Naive thymus-derived CD8-positive, alpha-beta T cell (primary cell): ENCODE measurements at places on chromosomes 11 and 22.
A peak's percentile ranks its signal among the peaks of the same experiment; 100 is the strongest.

- no peak overlapping the region for H3K4me3 ChIP-seq
- no peaks in the 10 kb centered on the region for H3K36me3 ChIP-seq
- no peak for DNase-seq
- H3K4me1 ChIP-seq: no peaks in the 10 kb centered on the region
- H3K27me3 ChIP-seq: peaks cover 1% of the 10 kb centered on the region
Observed at GRCh38 chr11:133724116-133724515, 121.2 kb downstream of the SPATA19 start.

DNA sequence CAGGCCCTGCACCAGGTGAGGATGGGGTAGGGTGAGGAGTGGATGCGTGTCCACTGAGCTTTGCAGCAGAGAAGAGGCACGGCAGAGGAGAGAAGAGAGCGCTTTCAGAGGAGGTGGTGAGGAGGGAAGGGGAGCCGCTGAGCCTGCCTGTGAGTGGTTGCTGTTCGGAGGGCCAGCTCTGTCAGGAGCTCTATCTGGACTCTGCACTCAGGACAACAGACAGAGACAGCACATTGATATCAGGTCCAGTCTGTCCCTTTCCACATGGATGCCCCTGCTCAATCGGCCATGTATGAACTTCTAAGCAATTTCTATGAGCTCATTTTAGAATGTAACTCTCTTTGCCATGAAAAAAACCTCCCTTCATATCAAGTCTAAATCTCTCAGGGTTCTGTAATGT is 158.6 kb downstream of the KIRREL3 start:
- H3K27ac ChIP-seq: no peak overlapping the region
- H3K36me3 ChIP-seq: no peaks in the 10 kb centered on the region
- no peaks in the 10 kb centered on the region for H3K4me1 ChIP-seq
- no peak for DNase-seq
- H3K27me3 ChIP-seq: peaks cover 3% of the 10 kb centered on the region

DNA sequence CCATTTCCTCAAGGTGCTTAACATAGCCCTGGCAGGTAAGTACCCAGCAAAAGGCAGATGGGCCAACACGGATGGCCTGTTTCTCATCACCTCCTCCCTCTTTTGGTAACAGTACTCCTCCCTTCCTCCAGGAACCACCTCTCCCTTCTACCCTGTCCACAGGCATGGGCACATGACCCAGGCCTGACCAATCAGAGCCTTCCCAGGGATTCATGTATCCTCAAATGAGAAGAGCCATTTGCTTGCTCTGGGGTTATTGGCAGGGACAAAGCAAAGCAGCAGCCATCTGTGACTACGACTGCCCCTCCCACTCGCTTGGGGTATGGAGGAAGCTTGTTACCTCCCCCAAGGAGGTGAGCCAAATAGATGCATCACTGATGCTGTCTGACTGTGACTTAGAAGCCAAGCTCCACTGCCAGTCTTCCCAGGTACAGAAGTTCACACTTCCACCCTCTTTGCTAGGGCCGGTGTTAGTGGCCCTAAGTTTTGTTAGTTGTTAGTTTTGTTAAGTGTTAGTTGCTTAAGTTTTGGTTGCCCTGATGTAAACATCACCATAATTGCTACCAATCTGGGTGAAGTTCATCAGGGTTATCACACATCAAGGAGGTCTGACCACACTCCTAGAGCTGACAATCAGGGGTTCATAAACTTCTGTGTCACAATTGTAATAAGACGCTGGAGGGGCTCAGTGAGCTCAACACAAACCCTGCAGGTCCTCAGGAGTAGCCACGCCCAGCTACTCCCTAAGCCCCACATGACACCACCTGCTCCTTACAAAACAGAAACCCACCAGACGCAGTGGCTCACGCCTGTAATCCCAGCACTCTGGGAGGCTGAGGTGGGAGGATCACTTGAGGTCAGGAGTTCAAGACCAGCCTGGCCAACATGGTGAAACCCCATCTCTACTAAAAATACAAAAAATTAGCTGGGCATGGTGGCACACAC is 57.3 kb downstream of the ARFGAP3 start:
- no peaks in the 10 kb centered on the region for H3K4me1 ChIP-seq
- H3K27ac ChIP-seq: no peak overlapping the region

DNA sequence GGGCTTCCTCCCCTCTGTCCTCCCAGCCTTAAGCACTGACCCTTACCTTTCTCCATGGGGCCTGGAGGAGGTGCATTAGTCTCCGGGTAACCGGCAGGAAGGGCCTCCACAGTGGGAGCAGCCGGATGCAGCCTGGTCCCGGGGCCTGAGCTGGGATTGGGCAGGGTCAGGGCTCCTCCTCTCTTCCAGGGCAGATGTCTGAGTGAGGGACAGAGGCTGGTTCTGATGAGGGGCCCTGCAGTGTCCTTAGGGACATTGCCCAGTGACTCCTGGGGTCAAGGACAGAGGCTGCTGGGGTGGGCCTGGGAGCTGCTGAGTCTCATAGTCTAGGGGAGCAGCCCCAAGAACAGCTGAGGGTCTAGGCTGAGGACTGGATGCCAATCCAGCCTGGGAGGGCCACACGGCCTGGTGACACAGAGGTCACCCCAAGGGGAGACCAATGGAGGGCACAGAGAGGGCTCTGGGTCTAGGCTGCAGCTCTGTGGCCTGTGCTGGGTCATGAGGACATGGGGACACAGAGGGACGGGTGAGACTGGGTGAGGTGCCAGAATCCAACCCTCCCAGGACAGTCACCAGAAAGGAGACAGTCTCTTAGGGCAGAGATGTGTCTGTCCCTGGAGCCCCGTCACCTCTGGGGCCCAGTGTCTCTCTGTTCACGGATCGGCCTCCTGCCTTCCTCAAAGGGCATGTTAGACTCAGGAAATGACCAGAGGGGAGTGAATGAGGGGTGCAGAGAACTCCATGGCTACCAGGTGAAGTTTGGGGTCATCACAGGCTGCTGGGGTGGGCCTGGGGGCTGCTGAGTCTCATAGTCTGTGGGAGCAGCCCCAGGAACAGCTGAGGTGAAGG is 6.5 kb downstream of the IGLL5 start:
- peak overlapping the region; percentile 16 for H3K27ac ChIP-seq
- H3K4me3 ChIP-seq: no peak overlapping the region
- H3K27me3 ChIP-seq: peaks cover 11% of the 10 kb centered on the region
